GM12891 (cell line): ENCODE measurements at places on chromosomes 5 and 9.

GRCh38 chr5:173523388-173523787 is 93.1 kb downstream of the BOD1 start:
- no peak for DNase-seq

DNA sequence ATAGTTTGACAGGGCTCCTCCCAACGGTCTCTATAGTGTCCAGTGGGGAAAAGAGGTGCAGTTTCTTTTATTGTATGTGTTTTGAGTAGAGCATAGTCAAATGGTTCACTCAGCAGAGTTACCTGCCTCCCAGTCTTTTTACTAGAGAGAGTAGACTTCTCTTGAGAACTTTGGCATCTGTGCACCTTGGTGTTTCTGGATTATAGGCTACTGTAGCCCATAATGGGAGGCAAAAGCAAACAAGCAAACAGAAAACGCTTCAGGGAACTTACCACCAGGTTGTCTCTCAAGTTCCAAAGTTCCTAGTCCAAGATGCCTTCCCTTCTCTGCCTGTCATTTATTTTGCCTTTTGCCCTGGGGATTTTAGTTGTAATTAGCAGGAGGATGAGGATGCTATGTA is 26.2 kb downstream of the INVS start:
- DNase-seq, result no peak

- no peak for DNase-seq
Measured at GRCh38 chr9:132381966-132382541, 24.6 kb downstream of the TTF1 start.

DNA sequence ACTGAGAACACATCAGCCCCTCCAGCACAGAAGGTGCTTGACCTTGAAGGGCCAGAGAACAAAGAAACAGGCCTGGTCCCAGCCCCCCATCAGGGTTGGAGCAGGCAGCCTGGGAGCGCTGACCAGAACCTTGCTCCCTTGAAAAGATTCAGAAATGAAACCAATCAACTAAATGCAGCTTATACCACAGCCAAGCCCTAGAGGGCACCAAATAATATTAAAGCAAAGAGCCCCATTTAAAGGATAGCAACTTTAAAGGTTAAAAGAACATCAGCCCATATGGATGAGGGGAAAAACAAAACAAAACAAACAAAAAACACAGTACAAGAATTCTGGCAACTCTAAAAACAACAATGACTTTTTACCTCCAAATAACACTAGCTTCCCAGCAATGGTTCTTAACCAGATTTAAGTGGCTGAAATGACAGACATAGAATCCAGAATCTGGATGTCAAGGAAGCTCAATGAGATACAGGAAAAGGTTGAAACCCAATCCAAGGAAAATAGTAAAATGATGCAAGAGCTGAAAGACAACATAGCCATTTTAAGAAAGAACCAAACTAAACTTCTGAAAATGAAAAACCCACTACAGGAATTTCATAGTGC is 471.9 kb downstream of the MTRR start:
- no peak for DNase-seq

- no peak for DNase-seq
Measured at GRCh38 chr5:132775476-132775961, 1.5 kb downstream of the SEPTIN8 start.

GRCh38 chr5:127725673-127726072 is 22.5 kb downstream of the CCDC192 start:
- DNase-seq, result no peak

GRCh38 chr9:26263478-26263877 is 585.2 kb upstream of the TUSC1 start:
- DNase-seq, result no peak

DNA sequence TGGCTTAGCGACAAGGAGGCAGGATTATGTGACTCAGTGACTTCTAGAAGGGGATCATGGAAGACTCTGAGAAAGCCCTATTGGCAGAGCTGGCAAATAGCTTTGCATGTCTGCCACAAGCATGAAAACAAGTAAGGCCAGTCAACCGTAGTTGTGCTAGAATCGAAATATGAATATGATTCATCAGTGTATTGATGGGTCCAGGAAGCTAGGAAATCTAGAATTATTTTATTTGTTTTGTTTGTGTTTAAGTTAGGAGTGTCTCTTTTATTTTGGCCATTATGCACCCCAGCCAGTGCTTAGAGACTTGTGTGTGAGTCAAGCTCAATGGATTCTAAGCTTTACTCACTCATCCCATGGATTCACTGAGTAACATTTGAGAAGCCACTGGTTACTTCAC is 3.8 kb upstream of the ITGA2 start:
- no peak for DNase-seq

DNA sequence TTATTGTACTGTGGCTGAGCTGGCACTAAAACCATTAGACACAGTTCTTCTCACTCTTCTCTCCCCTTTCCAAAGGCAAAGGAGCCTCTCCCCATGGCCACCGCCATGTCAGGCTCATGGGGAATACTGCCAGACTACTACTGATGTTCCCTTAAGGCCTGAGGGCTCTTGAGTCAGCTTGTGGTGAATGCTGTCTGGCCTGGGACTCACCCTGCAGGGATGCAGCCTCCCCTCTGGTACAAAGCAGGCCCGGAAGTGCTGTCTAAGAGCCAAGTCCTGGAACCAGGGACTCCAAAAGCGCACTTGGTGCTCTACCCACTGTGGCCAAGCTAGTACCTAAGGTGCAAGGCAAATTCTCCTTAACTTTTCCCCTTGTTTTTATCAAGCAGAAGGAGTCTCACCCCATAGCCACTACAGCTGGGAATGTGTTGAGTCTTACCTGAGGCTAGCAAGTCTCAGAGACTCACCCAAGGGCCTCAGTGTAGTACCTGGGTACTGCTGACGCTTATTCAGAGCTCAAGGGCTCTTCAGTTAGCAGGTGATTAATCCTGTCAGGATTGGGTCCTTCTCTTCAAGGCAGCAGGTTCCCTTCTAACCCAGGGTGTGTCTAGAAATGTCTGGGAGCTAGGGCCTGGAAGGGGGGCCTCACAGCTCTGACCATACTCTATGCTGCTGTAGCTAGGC is 33.2 kb upstream of the C5orf46 start:
- DNase-seq, result no peak

DNA sequence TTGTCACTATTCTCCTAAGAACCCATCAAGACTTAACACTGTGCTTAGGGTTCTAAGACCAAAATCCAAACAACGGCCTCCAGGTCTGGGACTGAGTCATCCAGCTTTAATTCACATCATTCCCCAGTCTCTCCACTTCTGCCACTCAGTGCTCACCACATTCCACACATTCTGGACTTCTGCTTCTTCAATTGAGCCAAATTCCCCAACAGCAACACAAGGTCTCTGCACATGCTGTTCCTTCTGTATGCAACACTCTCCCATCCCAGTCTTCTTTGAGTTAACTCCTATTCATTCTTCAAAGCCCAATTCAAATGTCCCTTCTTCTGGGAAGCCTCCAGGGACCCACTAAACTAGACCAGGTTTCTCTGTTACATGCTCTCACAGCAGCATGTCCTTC is 97.8 kb downstream of the GPR21 start:
- no peak for DNase-seq

- no peak for DNase-seq
Measured at GRCh38 chr5:93384026-93384425, 197.0 kb downstream of the NR2F1-AS1 start.

- no peak for DNase-seq
Measured at GRCh38 chr9:134358662-134359319, 32.5 kb downstream of the RXRA start.

DNA sequence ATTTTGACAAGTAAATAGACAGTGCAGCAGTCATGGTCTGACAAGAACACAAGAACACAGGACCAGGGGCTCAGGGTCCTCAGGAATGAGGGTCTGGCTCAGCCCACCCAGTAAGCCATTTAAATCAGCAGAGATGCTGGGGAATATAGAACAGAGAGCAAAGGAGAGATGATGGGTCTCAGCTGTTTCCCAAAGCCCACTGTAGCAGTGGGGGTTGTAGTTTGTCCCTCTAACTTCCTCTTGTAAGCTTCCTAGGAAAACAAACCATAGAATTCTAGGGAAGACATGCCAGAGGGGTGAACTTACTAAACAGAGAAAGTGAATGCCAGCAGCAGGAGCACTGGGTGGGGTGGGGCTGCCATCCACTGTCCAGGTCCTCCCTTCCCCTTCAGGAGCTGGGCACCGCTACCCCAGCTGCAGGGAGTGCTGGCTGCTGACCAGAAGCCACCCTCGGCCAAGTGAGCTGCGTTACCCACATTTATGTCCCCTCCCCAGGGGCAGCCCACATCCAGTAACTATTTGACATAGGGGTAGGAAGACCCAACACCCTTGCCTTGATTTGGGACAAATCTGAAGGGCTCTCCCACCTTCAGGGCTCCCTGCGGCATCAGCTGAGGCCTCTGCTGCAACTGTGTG is 41.6 kb downstream of the GABBR2 start:
- no peak for DNase-seq

DNA sequence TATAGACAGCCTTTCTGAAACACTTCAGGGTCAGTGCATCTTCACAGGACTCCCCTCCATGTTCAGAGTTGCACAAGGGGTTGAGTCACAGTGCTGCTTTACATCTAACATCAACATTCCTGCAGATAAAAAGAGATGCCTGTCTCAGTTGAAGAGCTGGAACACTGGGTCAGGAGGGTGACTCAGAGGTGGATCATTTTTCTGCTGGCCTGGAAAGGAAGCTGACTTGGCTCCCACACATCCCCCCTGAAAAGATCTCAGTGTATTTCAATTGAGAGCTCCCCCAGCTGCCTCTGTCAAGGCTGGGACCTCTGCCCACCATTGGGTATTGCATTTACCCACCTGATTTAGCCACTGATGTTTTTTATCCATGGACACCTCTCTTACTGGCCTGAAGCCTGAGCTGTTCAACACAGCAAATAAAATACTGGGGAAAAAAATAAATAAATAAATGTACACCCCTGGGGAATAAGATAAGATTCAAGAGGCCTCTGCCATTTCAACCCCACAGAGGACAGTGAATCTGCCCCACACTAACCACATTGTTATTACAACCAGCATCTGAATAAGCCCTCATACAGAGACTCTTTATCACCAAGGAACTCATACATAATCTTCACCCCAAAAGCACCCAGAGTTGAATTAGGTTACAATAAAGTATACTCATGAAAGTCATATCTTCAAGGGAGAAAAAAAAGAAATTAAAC is 716.4 kb downstream of the SEMA5A start:
- DNase-seq, result no peak

DNA sequence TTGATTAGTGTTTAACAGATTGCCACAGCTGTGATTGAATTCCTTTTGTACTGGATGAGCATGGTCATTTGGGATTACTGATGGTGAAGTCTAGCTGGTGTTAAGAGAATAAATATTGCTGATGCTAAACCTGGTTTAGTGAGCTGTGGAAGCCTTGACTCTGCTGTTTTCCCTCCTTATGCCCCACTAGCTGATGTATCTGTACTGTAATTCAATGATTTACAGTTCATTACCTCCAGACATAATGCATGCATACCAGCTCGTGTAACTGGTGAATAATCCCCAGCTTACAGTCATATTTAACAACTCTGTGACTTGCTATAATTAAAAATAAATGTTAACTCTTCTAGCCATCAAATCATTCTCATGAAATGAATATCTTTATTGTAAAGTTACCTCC is 1.7 kb upstream of the CMYA5 start:
- DNase-seq, result no peak

GRCh38 chr5:121982146-121982892 is 20.5 kb downstream of the SRFBP1 start:
- DNase-seq, result no peak

DNA sequence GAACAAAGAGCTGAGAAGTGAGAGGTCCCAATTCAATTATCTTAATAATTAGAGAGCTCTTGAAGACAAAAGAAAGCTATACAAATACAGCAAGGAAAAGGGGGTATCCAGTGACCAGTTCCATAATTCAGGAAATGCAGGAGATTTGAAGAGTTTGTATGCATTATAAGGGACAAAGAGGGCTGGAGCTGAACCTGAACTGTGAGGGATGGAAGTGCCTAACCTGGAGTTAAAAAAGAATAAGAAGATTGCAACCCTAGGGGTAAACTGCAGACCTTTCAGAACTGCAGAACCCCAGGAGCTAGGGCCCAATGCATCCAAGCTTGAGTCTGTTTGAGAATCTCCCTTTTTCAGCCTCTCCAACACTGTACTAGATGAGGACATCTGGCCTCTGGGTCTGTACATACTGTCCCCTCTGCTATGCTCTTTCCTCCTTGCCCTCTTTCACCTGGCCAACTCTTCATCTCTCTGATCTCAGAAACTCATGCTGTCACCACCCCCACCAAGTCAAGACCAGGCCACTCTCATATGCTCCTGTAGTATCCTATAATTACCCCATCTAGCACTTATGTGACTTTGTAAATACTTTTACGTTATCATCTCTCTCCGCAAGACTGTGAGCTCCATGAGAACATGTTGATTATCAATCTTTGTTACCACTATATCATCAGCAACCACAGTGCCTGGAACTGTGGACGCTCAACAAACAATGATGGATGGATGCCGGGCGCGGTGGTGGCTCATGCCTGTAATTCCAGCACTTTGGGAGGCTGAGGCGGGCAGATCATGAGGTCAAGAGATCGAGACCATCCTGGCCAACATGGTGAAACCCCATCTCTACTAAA is 6.6 kb upstream of the PRKACG start:
- no peak for DNase-seq

DNA sequence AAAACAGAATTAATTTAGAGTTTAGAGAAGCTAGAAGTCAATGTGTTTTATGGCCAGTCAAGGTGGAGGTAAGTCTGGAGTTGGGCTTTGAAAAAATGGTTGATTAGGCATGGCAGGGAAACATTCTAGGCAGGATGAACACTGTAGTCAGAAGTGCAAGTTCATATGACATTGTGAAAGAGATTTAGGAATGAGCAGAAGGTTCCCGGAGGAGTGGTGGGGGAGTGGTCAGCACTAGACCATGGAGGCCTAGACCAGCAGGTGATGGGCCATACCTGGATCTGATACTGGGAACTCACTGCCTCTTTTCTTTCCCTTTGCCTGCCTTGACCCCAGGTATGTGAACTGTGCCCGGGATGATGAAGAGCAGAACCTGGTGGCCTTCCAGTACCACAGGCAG is 16.6 kb downstream of the PRDM9 start:
- DNase-seq, result no peak

DNA sequence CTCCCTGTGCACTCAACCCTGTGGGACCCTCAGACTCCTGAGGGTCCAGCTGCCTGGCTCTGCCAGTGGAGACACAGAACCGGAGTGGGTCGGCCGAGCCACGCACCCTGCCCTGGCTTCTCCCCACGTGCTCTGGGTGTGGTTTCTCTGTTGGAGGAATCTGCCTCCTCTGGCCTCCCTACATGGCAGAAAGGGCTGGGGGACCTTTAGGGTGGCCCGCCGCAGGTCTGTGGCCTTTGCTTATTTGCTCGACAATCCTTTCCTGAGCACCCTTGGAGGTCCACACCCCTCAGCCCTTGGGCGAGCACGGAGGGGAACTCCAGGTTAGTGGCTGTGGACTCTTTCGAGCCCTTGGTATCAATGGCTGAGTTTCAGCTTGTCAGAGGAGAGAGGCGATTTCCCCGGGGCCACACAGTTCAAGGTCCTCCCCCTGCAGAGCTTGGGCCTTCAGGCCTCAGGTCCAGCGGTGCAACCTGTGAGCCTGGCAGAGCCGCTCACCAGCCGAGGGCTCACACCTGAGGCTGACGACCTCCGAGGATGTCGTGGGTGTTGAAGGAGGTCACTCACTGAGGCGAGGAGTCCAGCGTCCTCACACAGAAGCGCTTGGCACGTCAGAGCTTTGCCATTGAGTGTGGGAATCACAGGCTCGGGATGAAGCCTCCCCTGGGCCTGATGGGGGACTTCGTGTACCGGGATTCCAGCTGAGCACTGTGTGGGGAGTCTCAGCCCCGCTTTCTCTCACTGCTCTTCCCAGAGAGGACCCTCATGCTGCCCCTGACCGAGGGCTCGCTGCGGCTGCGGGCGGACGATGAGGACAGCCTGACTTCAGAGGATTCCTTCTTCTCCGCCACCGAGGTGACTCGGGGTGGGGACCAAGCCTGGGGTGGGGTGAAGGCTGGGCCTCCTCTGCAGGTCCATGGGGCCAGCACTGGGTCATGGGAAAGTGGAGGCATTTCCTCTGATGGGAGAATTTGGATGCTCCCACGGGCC is 20.8 kb upstream of the DOLPP1 start:
- DNase-seq, result no peak
